Amygdala (tissue), 56 donors: ENCODE measurements at places on chromosomes 7 and 10.

- no peak for DNase-seq
These were observed 4.4 kb downstream of the DDIT4 start for GRCh38 chr10:72277996-72278667.

DNA sequence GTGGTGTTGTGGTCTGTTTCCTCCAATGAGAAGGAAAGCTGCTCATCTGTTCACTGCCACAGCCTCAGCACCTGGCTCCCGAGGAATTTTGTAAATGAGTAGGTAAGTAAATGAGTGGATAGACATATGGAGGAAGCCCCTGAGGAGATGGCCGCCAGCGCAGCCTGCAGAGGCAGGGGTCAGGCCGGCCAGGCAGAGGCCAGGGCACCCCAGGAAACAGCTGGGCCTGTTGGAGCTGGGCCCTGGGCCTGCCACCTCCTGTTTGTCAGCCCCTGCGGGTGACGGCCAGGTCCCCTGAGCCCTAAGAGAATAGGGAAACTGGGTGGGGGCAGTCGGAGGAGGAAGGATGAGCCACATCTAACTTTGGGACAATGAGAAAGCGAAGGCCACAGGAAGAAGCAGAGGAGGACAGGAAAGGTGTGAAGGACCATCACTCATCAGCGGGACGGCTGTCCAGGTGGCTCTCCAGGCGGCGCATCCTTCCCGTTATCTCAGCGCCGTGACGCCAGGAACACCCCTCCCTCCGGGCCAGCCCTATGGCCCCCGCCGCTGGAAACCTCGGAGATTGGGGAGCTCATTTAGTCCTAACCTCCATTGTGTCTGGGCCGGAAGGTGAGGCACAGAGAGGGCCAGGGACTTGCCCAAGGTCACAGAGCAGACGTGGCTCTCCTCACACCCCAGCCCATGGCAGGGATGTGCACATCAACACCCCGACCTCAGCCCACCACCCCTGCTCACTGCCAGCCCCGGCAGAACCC is 142.3 kb upstream of the UNC5B start:
- DNase-seq: no peak

GRCh38 chr10:13715100-13715499 is 128.3 kb downstream of the PRPF18 start:
- no peak for DNase-seq

DNA sequence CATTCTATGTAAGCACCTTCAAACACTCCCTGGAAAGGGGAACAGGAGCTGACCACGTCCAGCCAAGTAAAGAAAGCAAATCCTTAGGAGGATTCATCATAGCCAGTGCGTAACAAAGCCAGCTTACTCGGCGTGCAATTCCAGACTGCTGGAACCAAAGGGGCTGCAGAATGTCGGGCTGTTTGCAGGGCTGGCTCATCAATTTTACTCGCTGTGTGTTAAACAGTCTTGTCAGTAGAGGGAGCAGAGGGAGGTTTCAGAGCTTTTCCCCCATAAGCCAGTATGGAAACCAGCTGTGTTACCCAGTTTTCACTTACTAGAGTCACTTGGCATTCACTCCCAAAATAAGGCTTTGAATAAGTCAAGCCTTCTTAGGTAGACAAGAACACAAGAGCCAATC is 127.1 kb downstream of the KMT2E start:
- DNase-seq: no peak

GRCh38 chr10:43012578-43012977 is 64.3 kb upstream of the RET start:
- no peak for DNase-seq

GRCh38 chr7:39587393-39587792 is 21.2 kb downstream of the YAE1 start:
- DNase-seq: no peak

GRCh38 chr10:43082087-43082486 is 5.2 kb downstream of the RET start:
- no peak for DNase-seq
